Endodermal cell (in vitro differentiated cells): ENCODE measurements at places on chromosomes 11 and 22. TPM values are rescaled to one million over a fixed set of nuclear protein-coding genes. Genes with fewer than 3 reads are reported as not detected.

The LARGE2 gene
- total RNA-seq, result 27.1 to 35.2 TPM (median 29.9 TPM) in 3 replicates

The OR8U1 gene
- not detected in 2 replicates for total RNA-seq

The AIFM3 gene
- 2.4 to 2.8 TPM (median 2.7 TPM) in 3 replicates for total RNA-seq

The HOATZ gene
- 0.72 TPM in 1 of 2 replicates, not detected in the other for total RNA-seq

DNA sequence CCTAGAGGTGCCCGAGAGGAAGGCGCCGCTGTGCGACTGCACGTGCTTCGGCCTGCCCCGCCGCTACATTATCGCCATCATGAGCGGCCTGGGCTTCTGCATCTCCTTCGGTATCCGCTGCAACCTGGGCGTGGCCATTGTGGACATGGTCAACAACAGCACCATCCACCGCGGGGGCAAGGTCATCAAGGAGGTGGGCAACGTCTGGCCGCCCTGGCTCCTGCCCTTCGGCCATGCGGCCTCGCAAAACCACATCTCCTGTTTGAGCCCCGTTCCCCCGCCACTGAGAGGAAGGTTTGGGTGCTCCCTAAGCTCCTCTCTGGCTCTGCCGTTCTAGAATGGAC is 3.4 kb downstream of the SLC17A6 start:
- peak; percentile 69 for DNase-seq

GRCh38 chr22:47797342-47797945 is 1035.0 kb downstream of the TBC1D22A start:
- DNase-seq, result peak; percentile 15

DNA sequence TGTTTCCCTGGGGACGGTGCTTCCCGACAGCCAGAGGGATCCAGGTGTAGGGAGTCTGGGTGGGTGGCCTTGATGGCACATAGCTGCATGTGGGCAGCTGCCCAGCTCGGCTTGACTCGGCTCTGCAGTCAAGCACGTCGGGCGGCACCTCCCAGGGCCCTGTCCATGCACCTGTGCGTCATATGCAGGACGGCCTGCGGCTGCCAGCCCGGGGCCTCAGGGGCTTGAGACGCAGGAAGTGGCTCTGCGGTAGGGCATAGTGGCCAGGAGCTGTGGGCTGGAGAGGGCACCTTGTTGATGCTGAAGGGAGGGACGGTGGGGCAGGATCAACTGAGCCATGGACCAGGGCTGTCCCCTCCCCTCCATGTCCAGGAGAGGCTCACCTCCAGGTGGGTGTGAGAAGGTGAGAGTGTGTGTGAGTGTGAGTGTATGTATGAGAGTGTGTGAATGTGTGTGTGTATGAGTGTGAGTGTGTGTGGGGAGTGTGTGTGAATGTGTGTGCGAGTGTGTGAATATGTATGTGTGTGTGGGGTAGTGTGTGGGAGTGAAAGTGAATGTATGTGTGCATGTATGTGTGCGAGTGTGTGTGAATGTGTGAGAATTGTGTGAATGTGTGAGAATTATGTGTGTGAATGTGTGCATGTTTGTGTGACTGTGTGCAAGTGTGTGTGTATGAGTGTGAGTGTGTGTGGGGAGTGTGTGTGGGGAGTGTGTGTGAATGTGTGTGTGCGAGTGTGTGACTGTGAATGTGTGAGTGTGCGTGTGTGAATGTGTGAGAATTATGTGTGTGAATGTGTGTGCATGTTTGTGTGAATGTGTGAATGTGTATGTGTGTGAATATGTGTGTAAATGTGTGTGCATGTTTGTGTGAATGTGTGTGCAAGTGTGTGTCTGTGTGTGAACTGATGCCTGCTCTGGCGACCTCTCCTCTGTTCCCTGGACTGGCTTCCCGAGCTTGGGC is 5.7 kb upstream of the SUN2 start:
- DNase-seq, result no peak

- DNase-seq, result no peak
Observed at GRCh38 chr22:37741312-37741795, 44.5 kb downstream of the TRIOBP start.

DNA sequence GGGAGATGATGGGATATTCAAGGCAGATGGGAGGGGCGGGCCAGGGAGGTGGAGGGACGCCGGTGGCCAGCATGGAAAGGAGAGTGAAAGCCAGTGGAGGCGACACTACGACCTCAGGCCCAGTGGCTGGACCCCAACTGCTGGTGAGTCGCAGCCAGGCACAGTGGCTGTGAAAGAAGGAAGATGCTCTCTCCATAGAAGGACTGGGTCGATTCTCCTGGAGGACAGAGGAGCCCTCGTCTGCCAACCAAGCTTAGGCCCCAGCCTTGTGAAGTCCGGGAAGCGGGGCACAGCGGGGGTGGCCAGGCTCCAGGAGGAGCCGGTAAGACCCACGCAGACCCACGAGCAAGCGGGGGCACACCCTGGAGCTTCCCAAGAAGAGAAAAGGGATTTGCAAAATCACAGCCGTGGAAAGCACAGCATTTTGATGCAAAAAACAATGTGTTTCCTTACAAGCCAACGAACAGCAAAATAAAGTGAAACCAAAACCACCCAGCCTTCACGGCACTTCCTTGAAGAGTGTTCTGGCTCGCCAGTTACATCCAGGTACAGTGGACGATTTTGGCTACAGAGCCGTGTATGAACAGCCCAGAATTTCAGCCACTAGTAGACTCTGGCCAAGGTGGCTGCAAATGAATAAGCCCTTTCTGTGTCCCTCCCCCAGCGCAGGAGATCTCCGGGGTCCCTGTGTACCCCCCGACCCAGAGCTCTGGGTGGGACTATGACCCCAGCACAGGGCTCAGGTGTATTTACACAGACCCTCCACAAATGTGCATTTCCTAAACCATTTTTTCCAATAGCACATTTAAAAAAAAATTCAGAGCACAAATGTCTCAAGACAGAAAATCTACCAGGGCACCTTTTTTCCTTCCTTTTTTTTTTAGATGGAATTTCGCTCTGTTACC is 96.9 kb downstream of the TRMU start:
- DNase-seq, result no peak

GRCh38 chr11:95595973-95596489 is 193.6 kb downstream of the FAM76B start:
- no peak for DNase-seq

- DNase-seq, result no peak
Observed at GRCh38 chr22:23106906-23107367, 34.9 kb downstream of the RSPH14 start.
